CD4-positive, alpha-beta T cell treated with Interleukin-2 at 100 ng/mL for 4 hours (primary cell): ENCODE measurements at places on chromosomes 3 and 15.

DNA sequence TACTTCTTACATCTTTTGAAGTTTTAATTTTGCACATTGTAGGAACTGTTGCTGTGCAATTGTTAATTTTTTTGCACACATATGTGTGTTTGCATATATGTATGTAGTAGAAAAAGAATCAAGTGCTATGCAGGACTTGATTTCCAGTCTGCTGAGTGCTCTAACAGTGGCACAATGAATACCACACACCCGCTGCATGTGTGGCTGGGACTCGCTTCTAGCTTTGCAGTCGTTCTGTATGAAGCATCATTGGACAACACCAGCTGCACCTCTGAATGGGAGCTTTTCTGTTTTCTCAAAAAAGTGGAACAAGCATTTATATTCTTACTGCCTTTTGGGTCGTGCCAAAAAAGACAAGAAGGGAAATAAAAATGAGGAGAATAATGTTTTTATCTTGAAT lies 564.7 kb downstream of the FOXP1 start:
- DNase-seq = no peak

DNA sequence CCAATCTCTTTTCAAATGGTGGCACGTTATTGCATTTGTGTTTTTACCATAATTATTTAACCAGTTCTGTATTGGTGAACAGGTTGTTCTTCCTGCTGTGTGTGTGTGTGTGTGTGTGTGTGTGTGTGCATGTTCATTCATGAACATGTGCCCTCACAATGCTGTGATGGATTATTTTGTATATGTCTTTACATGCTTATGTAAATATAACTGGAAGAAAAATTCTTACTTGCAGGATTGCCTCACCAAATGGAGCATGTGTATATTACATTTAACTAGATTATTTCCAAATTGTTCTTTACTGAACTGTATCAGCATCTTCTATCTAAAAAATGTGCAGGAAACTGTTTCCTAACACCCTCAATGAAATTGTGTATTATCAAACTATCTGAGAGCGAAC lies 175.2 kb upstream of the ZPLD1 start:
- DNase-seq = no peak

- DNase-seq = no peak
Observed at GRCh38 chr3:101903451-101903871, 54.1 kb downstream of the NFKBIZ start.

- DNase-seq = no peak
Observed at GRCh38 chr15:78561490-78561889, 3.8 kb upstream of the CHRNA5 start.

DNA sequence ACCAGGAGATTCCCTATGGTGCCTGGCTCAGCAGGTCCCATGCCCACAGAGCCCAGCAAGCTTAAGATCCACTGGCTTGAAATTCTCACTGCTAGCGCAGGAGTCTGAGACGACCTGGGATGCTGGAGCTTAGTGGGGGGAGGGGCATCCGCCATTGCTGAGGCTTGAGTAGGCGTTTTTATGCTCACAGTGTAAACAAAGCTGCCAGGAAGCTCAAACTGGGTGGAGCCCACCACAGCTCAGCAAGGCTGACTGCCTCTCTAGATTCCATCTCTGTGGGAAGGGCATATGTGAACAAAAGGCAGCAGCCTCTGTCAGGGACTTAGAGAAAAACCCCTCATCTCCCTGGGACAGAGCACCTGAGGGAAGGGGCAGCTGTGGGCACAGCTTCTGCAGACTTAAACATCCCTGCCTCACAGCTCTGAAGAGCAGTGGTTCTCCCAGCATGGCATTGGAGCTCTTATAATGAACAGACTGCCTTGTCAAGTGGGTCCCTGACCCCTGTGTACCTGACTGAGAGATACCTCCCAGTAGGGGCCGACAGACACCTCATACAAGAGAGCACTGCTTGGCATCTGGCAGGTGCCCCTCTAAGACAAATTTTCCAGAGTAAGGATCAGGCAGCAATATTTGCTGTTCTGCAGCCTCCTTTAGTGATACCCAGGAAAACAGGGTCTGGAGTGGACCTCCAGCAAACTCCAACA lies 231.5 kb upstream of the SETMAR start:
- no peak for DNase-seq

DNA sequence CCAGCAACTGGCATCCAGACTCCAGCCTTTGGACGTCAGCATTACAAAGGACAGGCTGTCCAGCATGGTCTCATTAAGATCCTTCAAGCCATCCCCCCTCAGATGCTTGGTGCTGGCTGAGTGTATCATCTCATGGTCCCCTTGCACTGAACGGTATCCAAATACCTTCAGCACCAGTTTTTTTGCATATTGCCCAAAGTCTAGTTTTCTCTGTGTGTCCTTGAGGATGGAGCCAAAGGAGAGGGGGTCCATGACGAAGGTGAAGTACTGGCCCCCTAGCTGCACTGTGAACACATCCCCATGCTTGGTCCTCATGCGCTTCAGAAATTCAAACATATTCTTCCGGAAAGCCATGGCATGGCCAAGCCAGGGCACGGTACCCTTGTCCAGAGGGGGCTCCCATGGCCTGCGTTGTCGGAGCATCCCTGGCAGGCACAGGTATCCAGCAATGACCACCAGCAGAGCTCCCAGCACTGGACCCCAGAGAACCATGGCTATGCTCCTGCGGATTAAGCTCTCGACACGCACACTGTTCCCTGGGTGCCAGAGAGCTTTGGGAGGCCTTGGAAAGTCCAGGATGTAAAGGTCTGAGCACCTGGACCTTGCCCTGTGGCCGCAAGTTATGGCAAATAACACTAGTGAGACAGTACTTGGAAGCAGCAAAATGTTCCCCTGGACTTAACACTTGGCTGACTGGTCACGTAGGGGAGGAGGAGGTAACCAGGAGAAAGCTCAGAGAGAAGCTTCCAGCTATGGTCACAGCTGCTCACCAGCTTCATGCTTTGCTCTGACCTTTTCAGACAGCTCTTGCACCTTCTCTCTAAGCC lies at the start of gene CYP8B1:
Gene CYP8B1 (minus strand): TSS at position 555 of the 827 bp plus-strand sequence. CDS start 63 bp downstream, at position 492.
- no peak for DNase-seq
